M059J (cell line): ENCODE measurements at places on chromosomes 16 and 17.

- DNase-seq: no peak
Measured at GRCh38 chr17:80961541-80962330, 29.9 kb upstream of the CHMP6 start.

- DNase-seq: peak; percentile 54
Measured at GRCh38 chr16:62014319-62014923, 21.8 kb downstream of the CDH8 start.

DNA sequence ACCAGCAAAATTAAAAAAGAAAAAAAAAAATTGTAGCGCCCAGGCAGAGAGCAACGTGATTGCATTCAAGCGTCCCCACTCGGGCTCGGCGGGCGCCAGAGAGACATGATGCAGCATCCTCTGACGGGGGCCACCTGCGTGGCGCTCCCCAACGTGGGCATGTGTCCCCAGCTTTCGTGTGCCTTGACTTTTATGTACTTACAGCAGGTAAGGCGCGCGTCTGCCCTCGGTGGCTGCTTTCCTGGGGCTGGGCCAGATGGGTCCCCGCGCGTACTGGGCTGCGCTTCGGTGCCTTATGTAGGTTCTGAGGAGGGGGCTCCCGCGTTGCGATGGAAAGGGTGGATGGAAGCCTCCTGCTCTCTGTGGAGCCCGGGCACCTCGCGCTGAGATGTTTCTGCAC is 28.4 kb upstream of the RBFOX1 start:
- DNase-seq: no peak

- DNase-seq: no peak
Measured at GRCh38 chr16:77112746-77113145, 78.2 kb upstream of the MON1B start.

GRCh38 chr16:47622451-47623176 is 161.5 kb downstream of the PHKB start:
- DNase-seq: no peak

- no peak for DNase-seq
Measured at GRCh38 chr16:70751593-70751992, 49.4 kb downstream of the VAC14 start.

DNA sequence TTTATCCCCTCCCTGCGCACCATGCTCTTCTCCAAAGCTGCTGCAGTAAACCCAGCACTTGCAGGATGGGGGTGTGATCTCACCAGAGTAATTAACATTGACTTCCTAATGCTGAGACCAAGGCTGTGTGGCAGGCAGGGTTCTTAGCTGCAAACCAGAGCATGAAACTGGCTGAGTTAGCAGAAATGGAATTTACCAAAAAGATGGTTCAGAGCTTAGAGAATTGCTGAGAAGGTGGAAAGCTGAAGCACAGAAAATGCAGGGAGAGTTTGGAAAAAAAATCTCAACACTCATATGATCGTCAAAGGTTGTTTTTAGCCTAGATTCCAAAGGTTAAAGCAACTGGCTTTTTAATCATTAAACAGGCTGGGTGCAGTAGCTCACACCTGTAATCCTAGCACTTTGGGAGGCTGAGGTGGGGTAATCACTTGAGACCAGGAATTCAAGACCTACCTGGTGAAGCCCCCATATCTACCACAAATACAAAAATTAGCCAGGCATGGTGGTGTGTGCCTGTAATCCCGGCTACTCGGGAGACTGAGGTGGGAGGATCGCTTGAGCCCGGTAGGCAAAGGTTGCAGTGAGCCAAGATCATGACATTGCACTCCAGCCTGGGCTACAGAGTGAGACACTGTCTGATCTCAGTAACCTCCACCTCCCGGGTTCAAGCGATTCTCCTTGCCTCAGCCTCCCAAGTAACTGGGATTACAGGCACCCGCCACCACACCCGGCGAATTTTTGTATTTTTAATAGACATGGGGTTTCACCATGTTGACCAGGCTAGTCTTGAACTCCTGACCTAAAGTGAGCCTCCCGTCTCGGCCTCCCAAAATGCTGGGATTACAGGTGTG is 6.0 kb upstream of the TXNDC11 start:
- no peak for DNase-seq

GRCh38 chr16:60642956-60643355 is 1393.3 kb downstream of the CDH8 start:
- peak; percentile 58 for DNase-seq

DNA sequence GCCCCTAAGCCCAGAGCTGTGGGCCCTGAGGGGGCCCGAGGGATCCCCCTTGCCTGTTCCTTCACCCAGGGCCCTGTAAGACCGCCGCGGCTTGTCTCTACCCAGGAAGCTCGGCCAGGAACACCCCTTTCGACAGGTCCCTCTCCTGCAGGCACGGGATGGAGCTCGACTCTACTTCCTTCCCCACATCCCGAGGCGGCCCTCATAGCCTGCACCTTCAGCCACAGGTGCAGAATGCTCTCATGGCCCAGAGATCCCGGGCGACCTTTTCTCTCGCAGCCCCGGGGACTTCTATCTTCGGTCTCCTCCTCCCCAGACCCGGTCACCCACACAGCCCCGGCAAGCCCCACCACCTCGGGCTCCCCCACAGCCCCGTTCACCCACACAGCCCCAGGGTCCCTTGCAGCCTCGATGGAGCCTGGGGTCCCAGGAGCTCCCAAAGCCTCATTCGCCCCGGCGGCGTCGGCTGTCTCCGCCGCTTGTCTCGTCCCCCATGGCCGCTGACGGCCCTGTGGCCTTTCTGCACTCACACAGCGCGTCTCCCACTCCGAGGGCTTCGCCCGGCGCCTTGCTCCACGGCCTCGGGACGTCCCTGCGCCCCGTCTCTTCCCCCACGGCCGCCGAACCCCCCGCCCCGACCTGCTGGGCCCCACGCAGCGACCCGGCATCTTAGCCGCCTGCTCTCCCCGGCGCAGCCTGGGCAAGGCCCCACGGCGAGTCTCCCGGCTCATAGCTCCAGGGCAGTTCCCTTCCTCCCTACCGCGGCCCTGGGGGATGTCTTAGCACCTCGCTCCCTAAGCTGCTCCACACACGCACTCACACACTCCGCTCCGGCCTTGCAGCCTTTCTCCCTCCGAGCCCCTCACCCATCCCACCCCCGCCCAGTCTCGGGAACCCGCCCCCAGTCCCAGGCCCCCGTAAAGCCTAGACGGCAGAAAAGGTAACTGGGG is 650 bp downstream of the KIAA0753 start:
- DNase-seq: peak; percentile 48

- DNase-seq: peak; percentile 54
Measured at GRCh38 chr17:29292071-29292991, 1.6 kb downstream of the NUFIP2 start.
